T follicular helper cell (primary cell): ENCODE measurements at places on chromosomes 3 and 15.

- DNase-seq, result no peak
Measured at GRCh38 chr3:128094295-128095151, 29.1 kb downstream of the RUVBL1 start.

DNA sequence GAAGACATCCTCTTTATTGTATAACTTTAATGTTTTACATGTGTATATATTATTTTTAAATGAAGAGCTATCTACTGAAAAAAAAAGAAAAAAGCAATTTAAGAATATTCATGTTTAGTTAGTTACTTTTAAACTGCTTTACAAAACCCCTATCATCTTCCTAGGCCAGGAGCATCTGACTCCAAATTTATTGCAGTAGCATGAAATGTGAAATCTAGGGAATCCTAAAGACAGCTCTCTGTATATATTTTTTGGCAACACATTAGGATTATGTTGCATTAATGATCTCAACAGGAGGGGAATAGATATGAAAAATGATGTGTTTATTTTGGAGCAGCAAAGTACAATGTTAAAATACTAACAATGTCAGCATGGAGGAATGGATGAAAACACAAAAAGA is 158.3 kb downstream of the CNTN3 start:
- no peak for DNase-seq

DNA sequence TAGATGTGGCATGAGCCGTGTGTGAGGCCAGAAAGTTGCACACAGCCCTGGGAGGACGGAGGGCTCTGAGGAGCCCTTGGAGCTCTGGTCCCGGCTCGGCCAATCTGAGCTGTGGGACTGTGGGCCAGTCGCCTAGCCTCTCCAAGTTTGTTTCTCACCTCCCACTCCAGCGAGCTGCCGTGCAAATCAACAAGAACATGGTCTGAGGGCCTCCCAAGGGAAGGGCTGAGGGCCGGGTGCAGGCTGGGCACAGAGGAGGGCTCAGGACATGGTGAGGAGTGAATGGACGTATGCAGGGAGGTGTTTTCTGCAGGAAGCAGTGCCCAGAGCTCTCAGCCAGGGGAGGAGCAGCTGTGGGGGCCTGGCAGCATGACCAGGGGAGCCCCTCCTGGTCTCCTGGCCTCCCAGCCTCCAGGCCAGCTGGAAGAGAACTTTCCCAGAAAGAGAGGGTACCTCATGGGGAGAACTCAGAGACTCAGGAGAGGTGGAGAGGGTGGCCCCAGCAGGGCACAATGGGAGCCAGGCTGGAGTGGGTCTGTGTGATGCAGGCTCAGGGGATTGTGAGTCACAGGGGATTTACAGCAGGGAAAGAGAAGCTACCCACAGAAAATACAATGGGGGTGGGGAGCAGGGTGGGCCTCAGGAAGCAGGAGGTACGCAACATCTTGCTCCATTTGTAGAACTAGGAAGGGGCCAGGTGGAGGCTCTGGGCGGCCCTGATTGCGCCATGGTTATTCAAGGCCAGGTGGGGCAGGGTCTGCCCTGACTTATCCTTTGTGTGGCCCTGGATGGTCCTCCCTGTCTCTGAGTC is 24.8 kb downstream of the PSTPIP1 start:
- no peak for DNase-seq

DNA sequence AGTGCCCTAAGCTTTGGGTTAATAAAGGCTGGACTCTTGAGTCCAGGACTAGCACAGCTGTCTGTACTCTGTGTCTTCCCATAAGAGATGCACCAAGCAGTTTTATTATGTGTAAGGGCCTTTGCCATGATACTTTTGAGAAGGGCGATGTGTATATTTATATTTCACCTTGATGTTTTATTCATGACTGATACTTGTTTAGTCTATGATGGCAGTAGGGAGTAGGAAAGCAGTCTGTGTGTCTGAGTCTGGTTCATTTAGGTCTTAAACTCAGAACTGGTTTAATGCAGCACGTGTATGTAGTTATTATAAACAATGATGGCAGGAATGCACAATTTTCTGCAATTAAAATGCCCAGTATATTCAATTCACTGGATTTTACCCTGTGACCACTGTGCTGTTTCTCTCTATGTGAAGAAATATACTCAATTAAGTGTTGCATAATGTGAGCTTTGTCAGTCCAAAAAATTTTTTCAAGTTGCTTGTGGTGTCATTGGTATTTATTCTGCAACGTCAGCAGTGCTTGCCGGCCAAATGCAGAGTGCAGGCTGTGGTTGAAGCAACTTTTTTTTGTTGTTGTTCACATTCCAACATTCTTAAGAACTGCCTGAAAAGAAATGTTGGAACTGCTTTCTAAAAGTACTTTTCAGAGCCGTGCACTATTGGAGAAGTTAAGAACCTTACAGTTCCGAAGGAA is 423.7 kb upstream of the SEMA6D start:
- DNase-seq, result no peak

GRCh38 chr3:64392001-64392400 is 166.7 kb upstream of the PRICKLE2 start:
- DNase-seq, result no peak

- DNase-seq, result no peak
Measured at GRCh38 chr3:11818033-11818432, 28.7 kb downstream of the TAMM41 start.

DNA sequence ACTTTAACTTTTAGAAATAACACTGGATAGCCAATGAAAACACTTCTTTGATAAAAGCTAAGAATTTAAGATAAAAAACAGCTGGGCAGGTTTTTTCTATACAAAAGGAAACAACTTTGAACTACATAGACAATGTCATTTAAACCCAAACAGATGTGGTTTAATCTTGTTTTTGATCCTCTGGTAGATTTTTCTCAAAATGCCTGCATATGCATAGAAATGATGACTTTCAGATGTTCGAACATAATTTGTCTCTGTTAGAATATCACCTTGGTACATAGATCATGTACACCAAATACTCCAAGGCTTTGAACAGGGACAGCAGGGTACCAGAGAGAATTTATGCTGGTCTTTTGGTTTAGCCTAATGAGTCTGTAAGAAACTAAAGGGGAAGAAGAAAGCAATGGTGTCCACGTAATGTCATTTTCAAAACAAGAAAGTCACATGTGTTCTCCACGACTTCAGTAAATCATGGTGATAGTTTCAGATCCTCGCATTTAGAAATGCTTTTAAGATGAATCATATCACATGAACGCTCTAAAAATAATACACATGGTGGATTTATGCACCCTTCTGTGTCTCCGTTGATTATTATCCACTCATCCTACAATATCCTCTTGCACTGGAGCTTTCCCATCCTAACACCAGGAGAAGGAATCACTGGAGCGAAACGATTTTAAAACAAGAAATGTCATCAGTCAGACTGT is 160.1 kb upstream of the PDZRN3 start:
- no peak for DNase-seq

DNA sequence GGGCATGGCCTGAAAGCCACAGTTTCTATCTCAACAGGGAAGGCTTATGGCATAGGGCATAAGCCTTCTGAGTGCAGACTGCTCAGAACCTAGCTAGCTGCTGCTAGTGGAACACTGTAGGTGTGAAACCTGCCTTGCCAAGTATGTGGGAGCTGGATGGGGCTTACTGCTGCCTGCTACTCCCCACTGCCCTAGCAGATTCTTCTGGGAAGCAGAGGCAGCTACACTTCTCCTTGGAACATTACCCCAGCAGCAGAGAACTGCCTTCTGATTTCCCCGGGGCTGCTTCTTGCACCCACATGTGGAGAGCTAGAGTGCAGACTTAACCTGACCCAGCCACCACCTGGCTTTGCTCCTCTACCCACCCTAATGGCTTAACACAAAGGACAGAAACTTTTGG is 215.7 kb downstream of the POLQ start:
- DNase-seq, result no peak

DNA sequence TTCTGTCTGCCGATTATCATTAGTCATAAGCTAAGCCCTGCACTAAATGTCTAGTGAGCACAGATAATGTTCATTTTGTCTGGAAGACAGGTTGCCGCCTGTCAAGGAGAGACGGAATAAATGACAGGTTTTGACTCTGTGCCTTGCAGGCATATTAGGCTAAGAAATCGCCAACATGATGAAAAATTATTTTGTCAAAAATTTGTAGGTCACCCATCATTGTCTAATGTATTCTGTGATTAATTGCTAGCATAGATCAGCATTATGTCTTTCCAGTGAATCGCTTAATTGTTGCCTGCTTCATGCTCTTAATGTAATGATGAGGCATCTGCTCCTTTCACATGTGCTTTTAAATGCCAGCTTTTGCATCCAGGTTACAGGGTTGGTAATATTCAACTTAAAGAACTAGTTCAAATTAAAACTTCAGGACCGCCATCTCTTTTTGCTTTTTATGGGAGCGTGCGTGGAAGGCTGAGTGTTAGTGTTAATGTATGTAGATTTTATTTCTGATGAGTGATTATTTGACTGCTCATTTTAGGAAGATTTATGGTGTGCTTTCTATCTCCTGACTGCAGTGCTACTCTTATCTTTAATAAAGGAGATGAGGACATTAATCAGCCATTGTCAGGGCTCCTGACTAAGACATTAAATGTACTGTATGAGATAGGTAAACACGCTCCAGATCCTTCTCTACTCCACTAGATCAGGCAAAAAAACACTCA is 120.8 kb upstream of the MEIS2 start:
- DNase-seq, result no peak

DNA sequence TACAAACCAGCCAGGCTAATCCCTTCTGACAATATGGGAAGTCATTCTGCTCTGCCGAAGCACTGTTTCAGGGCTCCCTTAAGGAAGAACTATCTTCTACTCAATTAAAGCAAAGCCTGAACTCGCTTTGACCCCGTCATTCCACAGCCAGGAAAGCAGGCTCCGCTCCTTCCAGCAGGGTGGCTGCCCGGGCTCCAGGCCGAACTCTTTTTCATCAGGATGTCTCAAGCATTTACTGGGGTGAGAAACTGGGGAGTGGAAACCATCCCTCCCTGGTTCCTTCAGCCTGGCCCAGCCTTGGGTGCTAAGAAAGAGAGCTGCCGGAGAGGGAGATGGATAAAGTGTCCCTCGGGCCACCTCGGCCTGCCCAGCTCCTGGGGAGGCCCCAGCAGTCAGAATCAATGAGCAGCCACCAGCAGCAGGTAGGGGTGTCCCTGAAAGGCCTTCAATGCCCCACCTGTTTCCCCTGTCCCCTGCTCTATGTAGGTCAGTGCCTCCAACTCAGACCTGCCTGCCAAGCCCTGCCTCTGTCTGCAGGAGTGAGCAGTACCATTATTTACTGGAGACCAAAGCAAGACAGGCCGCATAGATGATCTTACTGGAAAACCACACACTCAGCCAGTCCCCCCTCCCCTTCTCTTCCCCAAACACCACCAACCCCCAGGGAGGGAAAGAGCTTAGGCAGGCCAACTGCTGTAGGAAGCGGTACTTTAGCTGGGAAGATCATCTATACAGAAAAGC is 225.6 kb upstream of the TLE3 start:
- DNase-seq, result no peak

GRCh38 chr15:74817370-74817737 is 4.7 kb downstream of the LMAN1L start:
- DNase-seq, result no peak

DNA sequence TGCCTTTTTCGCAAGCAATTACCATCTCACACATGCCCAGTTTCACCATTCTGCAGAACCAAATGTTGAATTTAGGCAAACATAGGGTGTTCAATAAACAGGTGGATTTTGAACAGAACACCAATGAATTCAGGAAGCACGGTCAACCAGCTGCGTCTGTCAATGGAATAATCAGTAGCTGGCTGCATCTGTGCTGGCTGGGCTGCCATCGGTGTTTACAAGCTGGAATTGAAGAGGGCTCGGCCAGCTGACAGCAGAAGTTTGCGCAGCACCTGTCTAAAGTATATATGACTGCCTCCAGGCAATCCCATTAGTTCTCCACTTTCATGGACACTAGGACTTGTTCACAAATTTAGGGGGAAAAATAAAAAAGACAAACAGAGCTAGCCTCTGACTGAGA is 996.4 kb upstream of the CFAP20DC start:
- DNase-seq, result no peak

DNA sequence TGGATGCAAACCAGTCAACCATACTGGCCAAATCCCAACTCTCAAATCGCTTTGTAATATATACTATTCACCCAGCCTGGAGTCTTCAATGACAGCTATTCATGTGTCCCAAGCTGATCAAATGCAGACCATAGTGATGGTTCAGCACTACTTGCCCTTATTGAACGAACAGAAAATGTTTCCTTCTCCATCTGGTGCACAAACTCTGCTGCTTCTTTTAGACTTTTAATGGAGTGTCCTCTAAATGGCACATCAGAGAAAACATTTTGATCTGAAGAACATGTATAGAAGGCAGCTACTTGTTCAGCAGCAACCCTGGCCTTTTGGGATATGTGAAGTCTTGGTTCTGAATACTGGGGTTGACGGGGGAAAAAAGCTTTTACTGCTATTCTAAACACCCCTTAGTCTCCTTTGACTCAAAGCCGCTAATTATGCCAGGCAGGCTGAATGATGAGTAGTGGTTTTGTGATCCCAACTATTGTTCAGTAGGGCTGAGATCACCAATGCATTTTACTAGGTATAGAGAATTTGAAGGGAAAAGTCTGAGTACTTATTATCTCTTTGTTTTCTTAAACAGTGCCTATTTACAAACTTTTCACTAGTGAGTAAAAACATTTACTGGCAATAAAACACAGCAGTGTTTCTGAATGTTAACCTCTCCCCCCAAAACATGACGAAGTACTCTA is 781.2 kb downstream of the ROBO1 start:
- no peak for DNase-seq

DNA sequence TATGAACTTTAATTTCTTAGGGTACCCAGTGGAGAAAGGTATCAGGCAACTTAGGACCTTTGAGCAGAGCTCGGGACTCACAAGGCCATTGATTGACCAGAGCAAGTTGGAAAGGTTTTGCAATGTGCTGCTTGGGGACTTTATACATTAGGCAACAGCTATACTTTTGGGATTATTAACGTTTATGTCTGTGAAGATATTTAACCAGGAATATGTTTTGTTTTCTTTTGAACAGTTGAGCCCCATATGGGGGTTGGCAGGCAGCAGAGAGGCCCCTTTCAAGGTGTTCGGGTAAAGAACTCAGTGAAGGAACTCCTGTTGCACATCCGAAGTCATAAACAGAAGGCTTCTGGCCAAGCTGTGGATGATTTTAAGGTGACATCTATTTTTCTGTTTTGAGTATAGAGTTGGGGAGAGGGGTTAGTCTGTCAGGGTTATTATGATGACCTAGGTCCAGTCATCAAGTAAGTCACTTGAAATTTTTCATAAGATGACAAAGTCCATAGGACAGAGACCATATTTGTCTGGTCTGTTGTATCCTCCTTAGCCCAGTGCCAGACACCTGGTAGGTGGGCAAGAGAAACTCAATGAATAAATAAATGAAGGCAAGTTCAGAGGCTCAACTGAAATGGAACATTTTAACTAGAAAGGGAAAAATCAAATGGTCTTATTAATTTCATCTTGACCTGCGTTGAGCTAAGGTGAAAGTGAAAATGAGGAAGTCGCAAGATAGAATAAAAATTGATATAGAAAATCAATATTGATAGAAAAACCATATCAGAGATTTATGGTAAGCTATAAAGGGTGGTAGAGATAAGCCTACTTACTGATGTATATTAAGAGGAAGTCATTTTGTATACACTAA is 2.8 kb downstream of the NFKBIZ start:
- DNase-seq, result no peak

GRCh38 chr15:81097116-81097889 is 36.8 kb upstream of the CFAP161 start:
- no peak for DNase-seq

- no peak for DNase-seq
Measured at GRCh38 chr15:73258271-73259108, 110.3 kb downstream of the HCN4 start.

GRCh38 chr15:46677491-46677890 is 1039.8 kb upstream of the SEMA6D start:
- DNase-seq, result no peak

GRCh38 chr3:52532517-52532837 is 1.2 kb downstream of the NT5DC2 start:
- no peak for DNase-seq

- DNase-seq, result no peak
Measured at GRCh38 chr15:81337713-81338157, 13.8 kb upstream of the STARD5 start.
